ENCODE measurements at places on chromosomes 5 and 9.

- DNase-seq: no peak
Measured at GRCh38 chr5:115375893-115376292, 79.4 kb upstream of the CCDC112 start.

- no peak for DNase-seq
Measured at GRCh38 chr5:149780043-149780737, 50.1 kb downstream of the PPARGC1B start.

- DNase-seq: no peak
Measured at GRCh38 chr5:161332343-161332742, 214.2 kb downstream of the GABRB2 start.

DNA sequence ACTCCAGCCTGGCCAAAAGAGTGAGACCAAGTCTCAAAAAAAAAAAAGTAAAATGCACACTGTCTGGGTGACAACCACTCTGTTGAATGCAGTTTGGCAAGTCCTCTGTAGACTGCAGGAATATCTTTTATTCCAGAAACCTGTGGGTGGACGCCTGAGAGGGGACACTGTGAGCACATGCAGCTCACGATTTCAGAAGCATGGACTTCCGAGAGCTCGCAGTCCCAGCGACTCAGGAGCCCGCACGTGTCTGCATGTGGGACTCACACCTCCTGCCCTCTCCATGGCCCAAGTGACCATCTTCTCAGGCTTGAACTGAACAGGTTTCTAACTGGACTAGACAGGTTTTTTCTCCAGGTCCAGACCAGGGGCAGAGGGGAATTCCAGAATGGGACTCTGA, 388.6 kb upstream of the IRX2 start:
- DNase-seq: no peak

DNA sequence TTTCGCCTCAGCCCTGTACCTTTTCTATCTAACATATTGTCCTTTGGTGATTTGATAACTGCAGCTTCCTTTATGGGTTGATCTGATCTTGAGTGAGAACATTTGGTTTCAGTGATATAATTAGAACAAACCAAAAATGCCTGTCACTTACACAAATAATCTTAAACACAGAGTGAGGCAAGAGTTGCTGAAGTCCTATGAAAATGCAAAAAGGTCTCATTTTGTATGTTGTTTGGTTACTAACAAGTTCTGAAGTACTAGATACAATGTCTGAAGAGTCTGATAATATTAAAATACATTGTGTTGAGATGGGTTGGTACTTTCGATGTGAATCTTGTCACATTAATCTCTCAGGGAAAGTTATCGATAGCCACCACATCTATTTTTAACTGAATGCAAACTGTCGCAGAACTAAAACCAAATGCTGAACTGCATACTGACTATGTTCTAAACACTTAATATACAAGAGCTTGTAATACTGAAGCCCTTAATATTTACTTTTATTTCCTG, 70.4 kb upstream of the TMED7 start:
- no peak for DNase-seq

- no peak for DNase-seq
Measured at GRCh38 chr9:133987946-133988665, 4.0 kb downstream of the VAV2 start.

GRCh38 chr9:134962065-134962972, 44.6 kb upstream of the FCN1 start:
- DNase-seq: no peak

DNA sequence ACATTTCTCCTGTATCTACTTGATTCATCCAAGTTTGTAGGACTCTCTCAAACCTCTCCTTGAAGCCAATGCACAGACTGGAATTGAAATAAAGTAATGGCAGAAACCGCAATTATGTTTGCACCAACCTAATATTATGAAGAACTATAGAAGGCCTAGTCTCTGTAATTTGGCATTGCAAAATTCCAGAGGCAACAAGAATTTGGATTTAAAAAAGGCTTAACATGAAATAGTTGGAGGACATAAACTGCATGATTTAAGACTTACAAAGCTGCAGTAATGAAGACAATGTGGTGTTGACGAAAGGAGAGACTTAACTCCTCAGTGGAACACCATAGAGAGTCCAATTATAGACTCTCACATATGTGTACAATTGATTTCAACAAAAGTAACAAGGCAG, 117.8 kb upstream of the MINAR2 start:
- no peak for DNase-seq

DNA sequence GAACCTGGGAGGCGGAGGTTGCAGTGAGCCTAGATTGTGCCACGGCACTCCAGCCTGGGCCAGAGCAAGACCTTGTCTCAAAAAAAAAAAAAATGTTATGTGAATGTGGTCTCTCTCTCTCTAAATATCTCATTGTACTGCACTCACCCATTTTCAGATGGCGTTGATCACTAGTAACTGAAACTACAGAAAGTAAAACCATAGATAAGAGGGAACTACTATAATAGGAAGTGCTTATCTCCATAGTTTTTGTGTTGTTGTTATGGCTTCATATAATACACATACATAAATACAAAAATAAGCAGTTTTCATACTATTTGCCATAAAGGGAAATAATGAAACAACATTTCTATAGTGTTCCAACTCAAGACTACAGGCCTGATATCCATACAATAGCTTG, 9.1 kb downstream of the IL31RA start:
- no peak for DNase-seq

GRCh38 chr5:122909470-122910100, 64.2 kb downstream of the SNX24 start:
- DNase-seq: no peak

DNA sequence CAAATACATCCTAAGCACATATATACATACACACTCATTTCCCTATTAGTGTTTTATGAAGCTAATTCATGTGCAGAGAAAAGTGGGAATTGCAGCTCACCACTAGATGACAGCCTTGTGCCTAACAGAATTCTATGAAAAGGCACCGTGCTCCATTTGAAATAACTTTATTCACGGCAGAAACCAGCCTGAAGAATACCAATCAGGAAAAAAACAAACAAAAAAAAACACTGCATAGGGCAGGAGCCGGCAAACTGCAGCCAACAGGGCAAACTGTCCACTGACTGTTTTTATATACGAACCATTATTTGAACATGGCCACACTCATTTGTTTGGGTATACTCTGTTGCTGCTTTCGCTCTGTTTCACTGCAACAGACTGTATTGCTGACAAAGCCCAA, 33.6 kb downstream of the ERMP1 start:
- peak; percentile 18 for DNase-seq

GRCh38 chr5:31641059-31641458, 2.1 kb downstream of the PDZD2 start:
- no peak for DNase-seq

- no peak for DNase-seq
Measured at GRCh38 chr9:8261737-8262136, 462.2 kb upstream of the DMAC1 start.

DNA sequence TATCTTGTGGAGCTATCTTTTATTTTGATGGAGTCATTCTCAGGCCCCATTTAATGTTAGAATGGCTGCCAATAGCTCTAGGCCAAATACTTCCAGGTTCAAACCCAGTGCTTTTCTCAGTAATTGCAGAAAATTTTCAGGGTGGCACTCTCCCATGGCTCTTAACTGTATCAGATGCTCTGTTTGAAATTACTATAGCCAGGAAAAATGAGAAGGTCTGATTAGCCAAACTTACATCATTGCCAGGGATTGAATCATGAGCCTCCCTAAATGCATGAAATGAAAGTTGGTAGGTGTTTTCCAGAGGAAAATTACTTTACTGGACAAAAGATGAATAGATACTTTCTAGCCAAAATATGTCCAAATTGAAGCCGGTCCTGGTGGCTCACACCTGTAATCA, 404.8 kb downstream of the MAT2B start:
- no peak for DNase-seq

DNA sequence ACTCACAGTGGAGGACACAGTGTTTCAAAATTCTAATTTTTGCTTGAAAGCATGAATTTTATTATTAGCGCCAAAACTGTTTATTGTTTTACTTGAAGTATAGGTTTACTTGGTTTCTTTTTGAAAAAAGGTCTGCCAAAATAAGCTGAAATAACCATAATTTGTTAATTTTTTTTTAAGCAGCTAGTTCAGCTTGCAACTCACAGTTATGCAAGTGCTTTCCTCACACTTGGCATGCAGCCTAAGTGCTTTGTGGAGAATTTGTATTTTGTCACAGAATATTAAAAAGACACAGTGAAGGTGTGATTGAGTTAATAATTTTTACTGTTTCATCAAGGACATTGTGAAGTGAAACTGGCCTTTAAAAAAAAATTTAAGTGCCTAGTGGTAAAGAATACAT, 21.6 kb downstream of the PBX3 start:
- DNase-seq: no peak

GRCh38 chr5:172722327-172722815, 48.6 kb downstream of the DUSP1 start:
- DNase-seq: no peak

DNA sequence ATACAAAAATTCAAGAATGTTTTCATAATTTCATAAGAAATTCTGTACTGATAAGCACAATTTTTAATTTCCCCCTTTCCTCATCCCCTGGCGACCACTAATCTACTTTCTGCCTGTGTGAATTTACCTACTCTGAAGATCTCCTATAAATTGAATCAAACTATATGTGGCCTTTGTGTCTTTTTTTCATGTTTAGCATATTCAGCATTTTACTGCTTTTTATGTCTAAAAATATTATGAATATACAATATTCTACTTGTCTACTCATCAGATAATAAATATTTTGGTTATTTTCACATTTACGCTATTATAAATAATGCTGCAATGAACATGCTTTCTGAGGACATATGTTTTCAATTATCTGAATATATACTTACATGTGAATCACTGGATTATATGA, 144.8 kb downstream of the CYLC2 start:
- no peak for DNase-seq

DNA sequence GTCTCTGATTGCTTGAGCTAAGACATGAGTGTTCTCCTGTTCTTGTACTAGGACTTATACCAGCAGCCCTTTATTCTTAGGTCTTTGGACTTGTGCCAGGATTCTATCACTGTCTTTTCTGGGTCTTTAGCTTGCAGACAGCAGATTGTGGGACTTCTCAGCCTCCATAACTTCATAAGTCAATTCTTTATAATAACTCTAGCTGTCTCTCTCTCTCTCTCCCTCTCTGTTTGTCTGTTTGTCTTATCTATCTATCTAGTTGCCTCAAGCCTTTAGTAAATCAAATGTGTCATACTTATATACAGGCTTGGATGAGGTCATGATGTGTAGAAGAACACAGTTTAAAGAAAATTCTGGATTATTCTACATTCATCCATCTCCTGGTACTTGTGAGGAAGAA, 11.5 kb upstream of the ANKRD55 start:
- no peak for DNase-seq

- peak; percentile 91 for DNase-seq
Measured at GRCh38 chr9:86175743-86176456, 76.5 kb upstream of the GOLM1 start.

- DNase-seq: no peak
Measured at GRCh38 chr5:142836048-142836447, 65.9 kb downstream of the ARHGAP26 start.

- no peak for DNase-seq
Measured at GRCh38 chr9:104948277-104948676, 20.3 kb upstream of the ABCA1 start.

GRCh38 chr9:112725961-112726360, 8.0 kb upstream of the INIP start:
- no peak for DNase-seq

DNA sequence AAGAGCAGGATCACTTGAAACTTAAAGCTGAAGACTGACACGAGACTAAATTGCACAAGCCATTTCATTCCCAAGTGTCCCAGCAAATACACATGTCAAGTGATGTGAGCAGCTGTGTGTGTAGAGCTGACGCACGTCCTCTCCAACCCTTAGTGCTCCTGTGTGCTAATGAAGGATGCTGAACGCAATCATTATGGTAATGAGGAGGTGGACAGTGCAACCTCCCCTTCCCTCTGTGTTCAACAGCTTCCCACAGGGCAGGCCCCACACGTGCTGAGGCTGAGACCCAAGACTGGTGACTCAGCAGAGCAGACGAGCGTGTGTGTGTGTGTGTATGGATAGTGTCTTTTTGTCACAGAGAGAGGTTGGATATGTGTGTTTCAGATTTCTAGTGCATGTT, 702.1 kb downstream of the SEMA5A start:
- DNase-seq: no peak

GRCh38 chr5:89399548-89399947, 516.6 kb upstream of the MEF2C start:
- DNase-seq: no peak

DNA sequence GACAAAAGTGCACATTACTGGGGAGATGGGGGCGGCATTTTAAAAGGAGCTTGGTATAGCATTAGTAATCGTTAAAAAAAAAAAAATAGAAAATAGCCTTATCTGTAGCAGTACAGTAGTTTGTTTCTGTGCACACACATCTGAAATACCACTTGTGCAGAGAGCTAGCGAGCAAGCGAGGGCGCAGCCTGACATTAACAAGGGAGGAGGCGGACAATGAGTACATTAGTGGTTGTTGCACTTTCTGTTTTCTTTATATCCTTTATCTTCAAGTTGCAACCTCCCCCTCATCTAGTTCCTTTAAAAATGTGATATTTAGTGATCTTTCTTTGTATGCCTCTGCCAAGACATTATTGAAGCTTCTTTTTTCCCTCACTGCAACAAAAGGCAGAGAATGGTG, 880 bp upstream of the PTPDC1 start:
- DNase-seq: no peak

DNA sequence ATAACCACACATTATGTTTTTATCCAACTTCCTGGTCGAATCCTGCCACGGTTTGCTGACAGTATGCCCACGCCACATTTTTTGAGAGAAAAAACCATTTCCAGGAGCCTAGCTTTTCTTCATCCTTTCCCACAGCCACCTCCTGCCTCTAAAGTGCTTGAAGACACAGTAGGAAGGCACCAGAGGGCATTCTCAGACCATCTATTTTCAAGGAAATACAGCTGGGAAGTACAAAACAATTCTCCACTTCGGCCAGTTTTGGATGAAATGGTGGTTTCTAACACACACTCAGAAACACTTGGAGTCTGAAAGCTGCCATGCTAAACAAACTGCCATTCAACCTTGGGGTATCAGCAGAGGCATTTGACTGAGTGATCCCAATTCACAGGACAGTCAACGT, 86.3 kb upstream of the RPS23 start:
- DNase-seq: no peak

DNA sequence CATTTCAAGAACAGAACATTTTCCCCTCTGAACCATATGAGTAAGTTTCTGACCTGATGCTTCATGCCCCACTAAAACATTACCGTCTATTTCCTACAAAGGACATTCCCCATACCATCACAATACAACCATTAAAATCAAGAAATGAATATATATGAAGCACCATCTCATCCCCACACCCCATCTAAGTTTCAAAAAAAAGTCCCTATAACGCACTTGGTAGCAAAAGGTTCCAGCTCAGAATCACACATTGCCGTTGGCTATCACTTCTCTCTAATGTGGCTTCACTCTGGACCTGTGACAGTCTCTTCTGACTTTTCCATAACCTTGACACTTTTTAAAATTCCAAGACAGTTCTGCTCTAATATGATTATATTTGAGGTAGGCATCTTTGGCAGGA, 5.9 kb downstream of the EMB start:
- no peak for DNase-seq

GRCh38 chr5:73280821-73281746, 108.1 kb downstream of the TMEM174 start:
- DNase-seq: peak; percentile 94

GRCh38 chr9:121743441-121744001, 92.1 kb downstream of the DAB2IP start:
- no peak for DNase-seq

GRCh38 chr9:3909966-3910650, 384.3 kb upstream of the RFX3 start:
- no peak for DNase-seq
